SW 1271 (cell line): ENCODE measurements at places on chromosomes 3 and 15.

DNA sequence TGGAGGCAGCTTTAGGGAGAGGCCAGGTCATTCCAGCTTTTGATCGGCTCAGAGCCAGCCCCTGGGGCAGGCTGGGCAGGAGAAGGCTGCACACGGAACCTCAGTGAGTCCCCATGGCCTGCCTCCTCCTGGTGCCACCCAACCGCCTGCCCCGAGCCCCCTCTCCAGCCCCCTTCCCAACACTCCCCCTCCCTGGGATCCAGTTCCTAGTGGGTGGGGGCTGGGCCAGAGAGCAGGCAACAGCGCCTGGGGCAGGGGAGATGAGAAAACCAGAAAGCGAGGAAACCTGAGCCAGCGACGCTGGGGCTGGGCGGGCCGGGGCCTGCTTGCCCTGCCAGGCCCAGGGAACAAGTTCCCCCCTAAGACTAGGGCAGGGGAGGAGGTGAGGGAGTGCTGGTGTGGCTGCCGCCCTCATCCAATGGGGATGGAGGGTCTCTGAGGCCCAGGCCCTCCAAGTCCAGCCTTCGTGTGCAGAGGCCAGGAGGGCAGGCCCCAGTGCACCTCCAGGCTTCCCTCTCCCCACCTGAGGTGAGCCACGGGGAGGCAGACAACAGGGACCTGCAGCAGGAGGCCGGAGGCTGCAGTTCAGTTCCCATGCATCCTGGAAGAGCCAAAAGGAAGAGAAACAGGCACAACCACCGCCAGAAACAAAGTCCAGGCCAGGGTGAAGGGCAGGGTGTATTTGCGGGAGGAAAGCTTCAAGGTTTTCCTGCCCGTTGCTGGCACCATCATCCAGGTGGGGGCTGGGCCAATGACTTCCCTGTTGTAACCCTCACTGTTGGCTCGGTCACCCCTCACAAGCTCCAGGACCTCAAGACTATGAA, 4.0 kb upstream of the SEMA3F start:
- DNase-seq = no peak

- DNase-seq = no peak
Observed at GRCh38 chr3:56761023-56761422, 40.7 kb downstream of the ARHGEF3 start.

DNA sequence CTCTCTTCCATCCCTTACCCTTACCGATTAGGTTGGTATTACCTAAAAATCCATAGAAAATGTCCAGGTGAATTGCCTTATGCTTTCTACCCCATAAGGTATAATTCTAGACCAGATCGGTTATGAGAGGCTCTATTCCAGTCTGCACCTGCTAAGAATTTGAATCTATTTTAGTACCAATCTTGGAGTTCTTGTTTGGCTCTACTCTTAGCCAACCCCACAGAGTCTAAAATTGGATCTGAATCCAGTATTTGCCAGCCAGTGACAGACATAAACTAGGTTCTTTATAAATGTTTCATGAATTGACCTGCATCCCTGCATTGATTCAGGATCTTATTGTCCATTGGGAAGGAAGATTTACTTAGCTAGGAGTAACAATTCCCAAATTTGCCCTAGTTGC, 6.5 kb downstream of the KLHL24 start:
- DNase-seq = no peak

GRCh38 chr3:85360742-85361387, 402.1 kb downstream of the CADM2 start:
- peak; percentile 54 for DNase-seq

GRCh38 chr15:83100097-83100646, 7.3 kb upstream of the TM6SF1 start:
- DNase-seq = no peak

GRCh38 chr3:61269435-61269834, 18.2 kb upstream of the FHIT start:
- no peak for DNase-seq

GRCh38 chr3:168968609-168969008, 694.9 kb downstream of the MECOM start:
- DNase-seq = no peak

DNA sequence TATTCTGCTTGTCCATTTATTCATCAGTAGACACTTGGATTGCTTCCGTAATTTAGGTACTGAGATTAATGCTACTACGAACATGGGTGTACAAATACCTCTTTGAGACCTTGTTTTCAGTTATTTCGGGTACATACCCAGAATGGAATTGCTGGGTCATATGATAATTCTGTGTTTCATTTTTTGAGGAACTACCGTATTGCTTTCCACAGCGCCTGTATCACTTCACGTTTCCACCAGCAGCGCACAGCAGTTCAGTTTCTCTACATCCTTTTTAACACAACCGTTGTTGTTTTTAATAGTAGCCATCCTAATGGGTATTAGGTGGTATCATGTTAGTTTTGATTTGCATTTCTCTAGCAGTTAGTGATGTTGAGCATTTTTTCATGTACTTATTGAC, 9.5 kb downstream of the PAK2 start:
- no peak for DNase-seq

DNA sequence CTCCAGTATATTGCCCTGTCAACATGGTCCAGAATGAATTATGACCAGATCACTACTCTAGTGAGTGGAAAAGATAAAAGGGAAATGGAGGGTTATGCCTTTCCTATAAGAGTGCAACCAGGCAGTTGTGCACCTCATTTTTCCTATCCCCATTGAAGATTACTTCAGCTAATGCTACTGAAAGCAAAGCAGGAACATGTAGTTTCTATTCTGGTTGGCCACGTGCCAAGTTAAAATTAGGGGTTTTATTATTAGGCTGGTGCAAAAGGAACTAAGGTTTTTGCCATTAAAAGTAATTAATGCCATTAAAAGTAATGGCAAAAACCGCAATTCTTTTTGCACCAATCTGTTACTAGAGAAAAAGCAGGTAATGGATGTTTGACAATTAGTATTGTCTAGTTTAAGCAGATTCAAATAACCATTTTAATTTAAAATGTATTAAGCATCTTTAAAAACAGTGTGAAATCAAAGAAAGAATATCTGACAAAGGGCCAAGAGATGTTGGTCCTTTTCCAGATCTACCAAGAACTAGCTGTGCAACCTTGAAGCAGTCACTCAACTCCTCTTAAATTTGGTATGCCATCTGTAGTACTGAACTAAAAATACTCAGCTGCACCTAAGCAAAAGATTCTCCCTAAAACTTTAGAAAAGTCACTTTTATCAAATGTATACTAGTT, 567.5 kb upstream of the CCDC54 start:
- DNase-seq = no peak

- DNase-seq = no peak
Observed at GRCh38 chr3:165491487-165491886, 295.3 kb upstream of the SLITRK3 start.

- no peak for DNase-seq
Observed at GRCh38 chr15:97547381-97547780, 413.1 kb upstream of the ARRDC4 start.

GRCh38 chr3:160780245-160780644, 24.2 kb downstream of the PPM1L start:
- no peak for DNase-seq

DNA sequence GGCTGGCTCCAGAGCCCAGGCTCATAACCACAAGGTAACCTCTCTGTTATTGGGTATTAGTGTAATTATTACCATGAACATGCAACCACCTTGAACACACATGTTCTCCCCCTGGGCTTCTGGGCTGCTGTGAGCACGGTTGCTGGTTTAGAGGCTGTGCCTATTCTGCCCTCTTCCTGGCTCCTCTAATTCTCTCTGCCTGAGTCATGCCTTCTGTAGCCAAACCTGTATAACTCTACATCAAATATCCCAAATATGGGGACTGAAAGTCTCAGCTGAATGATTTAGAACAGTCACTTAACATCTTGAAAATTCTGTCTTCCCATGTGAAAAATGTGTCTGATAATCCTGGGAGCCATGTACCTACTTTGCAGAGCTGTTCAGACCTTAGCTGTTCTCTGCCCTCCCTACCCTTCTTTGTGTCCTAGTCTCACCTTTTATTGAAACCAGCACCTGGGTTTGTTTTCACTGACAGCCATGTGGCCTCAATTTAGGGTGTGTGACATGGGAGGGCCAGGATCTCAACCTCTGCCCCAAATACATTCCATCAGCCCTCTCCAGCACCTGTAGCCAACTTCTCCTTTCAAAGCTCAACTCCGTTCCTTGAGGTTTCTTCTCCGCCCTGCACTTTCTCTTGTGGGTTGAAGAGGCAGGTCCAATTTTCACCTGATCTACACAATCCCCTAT, 60.7 kb downstream of the PDZRN3 start:
- DNase-seq = no peak

DNA sequence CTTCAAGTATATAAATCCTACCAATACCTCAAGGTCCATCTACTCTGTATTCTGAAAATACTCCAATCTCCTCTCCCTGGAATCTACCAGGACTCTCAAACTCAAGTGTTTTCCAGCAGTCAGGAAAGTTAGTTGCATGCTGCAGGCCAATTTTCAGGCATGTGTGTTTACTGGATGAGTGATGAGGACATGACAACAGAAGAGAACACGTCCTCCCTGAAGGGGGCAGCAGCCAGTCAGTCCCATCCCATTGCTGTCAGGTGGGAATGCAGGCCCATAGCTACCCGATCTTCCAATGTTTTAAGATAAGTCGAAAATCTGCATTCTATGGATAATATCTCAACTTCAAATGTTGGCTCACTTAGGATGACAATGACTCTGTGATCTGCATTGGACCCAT, 496.2 kb downstream of the FHIT start:
- no peak for DNase-seq

- DNase-seq = no peak
Observed at GRCh38 chr15:60858511-60859070, 370.5 kb downstream of the RORA start.

DNA sequence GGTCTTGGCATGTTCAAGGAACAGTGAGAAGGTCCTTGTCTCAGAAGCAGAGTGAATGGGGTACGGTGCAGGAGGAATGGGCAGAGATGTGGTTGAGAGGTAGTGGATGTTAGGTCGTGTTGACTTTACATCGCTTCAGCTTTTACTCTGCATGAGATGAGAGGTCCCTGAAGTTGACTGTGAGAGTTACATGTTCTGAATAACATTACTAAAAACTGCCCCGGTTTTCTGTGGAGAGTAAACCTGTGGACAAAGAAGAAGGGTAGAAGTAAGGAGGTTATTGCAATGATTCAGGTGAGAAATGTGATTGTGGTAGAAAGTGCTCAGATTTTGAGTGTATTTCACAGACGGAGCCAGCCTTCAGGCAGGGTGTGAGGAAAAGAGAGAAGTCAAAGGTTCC, 105.6 kb downstream of the ARNT2 start:
- DNase-seq = no peak
